A673 (cell line): ENCODE measurements at places on chromosomes 12 and 14. TPM values are rescaled to one million over a fixed set of nuclear protein-coding genes. Genes with fewer than 3 reads are reported as not detected.

The TTC9 gene
- 4.2 and 4.7 TPM in 2 replicates for total RNA-seq

The TWF1 gene
- total RNA-seq = 95.0 and 107 TPM in 2 replicates

The RBM23 gene
- total RNA-seq = 105 and 118 TPM in 2 replicates

The ELK3 gene
- total RNA-seq = 55.2 and 62.1 TPM in 2 replicates

The UNG gene
- 53.2 and 58.5 TPM in 2 replicates for total RNA-seq

The PIANP gene
- 0.80 and 1.7 TPM in 2 replicates for total RNA-seq

The CCDC175 gene
- 0.47 TPM in 1 of 2 replicates, not detected in the other for total RNA-seq

The PLXNC1 gene
- 0.30 and 0.76 TPM in 2 replicates for total RNA-seq

The SLC5A8 gene
- total RNA-seq = not detected in 2 replicates

The NGB gene
- total RNA-seq = not detected in 2 replicates

The PPFIA2 gene
- 0.52 and 1.5 TPM in 2 replicates for total RNA-seq

The CPNE6 gene
- total RNA-seq = not detected in 2 replicates

The LBHD2 gene
- 0.99 and 2.3 TPM in 2 replicates for total RNA-seq

The TAMALIN gene
- total RNA-seq = 4.8 and 5.4 TPM in 2 replicates

The NKX2-1 gene
- not detected in 2 replicates for total RNA-seq

The CTSG gene
- total RNA-seq = not detected in 2 replicates

The RGS6 gene
- not detected in 2 replicates for total RNA-seq

The TTC6 gene
- total RNA-seq = 0.11 and 0.35 TPM in 2 replicates

The C1QL4 gene
- total RNA-seq = 0.41 and 1.0 TPM in 2 replicates

The SLC10A1 gene
- not detected in 2 replicates for total RNA-seq

The RTN1 gene
- total RNA-seq = 3.0 and 4.0 TPM in 2 replicates

The SAMD4A gene
- total RNA-seq = 19.8 and 26.5 TPM in 2 replicates

The AKAP6 gene
- total RNA-seq = 0.73 and 1.7 TPM in 2 replicates

The CLEC9A gene
- not detected in 2 replicates for total RNA-seq

The IQSEC3 gene
- total RNA-seq = not detected in 2 replicates

The SLCO1B1 gene
- total RNA-seq = not detected in 2 replicates

The NDRG2 gene
- 8.0 and 17.1 TPM in 2 replicates for total RNA-seq

The POTEM gene
- not detected in 2 replicates for total RNA-seq

The ARHGEF25 gene
- total RNA-seq = 20.9 and 32.5 TPM in 2 replicates

The WSCD2 gene
- not detected in 2 replicates for total RNA-seq

The TMBIM6 gene
- total RNA-seq = 425 and 454 TPM in 2 replicates

The TRIP11 gene
- total RNA-seq = 39.7 and 46.9 TPM in 2 replicates

The ANO2 gene
- not detected in 2 replicates for total RNA-seq

The SLC25A47 gene
- total RNA-seq = not detected in 2 replicates

The PLCZ1 gene
- not detected in 2 replicates for total RNA-seq

The OR4Q2 gene
- total RNA-seq = not detected in 2 replicates

The FGF6 gene
- total RNA-seq = not detected in 2 replicates

The RAD51B gene
- total RNA-seq = 14.8 and 23.3 TPM in 2 replicates

The CHMP4A gene
- 51.9 and 56.7 TPM in 2 replicates for total RNA-seq

The IFI27 gene
- 3.7 and 4.9 TPM in 2 replicates for total RNA-seq

The NOVA1 gene
- total RNA-seq = 13.4 and 16.0 TPM in 2 replicates

The ADAMTS20 gene
- 0.17 and 0.28 TPM in 2 replicates for total RNA-seq

The AJUBA gene
- total RNA-seq = 37.6 and 43.6 TPM in 2 replicates

The EML5 gene
- 0.32 and 0.63 TPM in 2 replicates for total RNA-seq
